ENCODE measurements at places on chromosomes 13 and 19.

DNA sequence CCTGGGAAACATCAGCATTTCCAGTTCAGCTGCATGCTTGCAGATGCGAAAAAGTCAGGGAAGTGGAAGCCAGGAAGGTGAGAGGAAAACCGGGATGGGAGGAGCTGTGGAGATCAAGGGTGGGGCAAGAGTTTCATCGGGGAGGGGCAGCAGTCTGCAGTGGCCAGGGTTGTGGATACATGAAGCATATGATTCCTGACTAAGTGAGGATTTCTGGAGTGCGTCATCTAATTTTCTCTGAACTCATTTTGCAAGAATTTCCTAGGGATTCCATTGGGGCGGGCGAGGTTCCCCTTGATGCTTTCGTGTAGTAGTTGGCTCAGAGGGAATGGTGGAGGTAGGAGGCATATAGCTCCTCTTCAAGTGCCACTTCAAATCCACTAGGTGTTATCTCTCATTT, 344.1 kb upstream of the TMTC4 start:
- DNase-seq: no peak

- DNase-seq: peak; percentile 61
Measured at GRCh38 chr19:32404933-32405430, 588 bp upstream of the DPY19L3 start.

- DNase-seq: peak; percentile 52
Measured at GRCh38 chr13:67087527-67087926, 142.6 kb downstream of the PCDH9 start.

- no peak for DNase-seq
Measured at GRCh38 chr13:111343186-111343805, 22.9 kb downstream of the TEX29 start.

- DNase-seq: peak; percentile 72
Measured at GRCh38 chr19:41175801-41176777, 16.9 kb upstream of the CYP2S1 start.

DNA sequence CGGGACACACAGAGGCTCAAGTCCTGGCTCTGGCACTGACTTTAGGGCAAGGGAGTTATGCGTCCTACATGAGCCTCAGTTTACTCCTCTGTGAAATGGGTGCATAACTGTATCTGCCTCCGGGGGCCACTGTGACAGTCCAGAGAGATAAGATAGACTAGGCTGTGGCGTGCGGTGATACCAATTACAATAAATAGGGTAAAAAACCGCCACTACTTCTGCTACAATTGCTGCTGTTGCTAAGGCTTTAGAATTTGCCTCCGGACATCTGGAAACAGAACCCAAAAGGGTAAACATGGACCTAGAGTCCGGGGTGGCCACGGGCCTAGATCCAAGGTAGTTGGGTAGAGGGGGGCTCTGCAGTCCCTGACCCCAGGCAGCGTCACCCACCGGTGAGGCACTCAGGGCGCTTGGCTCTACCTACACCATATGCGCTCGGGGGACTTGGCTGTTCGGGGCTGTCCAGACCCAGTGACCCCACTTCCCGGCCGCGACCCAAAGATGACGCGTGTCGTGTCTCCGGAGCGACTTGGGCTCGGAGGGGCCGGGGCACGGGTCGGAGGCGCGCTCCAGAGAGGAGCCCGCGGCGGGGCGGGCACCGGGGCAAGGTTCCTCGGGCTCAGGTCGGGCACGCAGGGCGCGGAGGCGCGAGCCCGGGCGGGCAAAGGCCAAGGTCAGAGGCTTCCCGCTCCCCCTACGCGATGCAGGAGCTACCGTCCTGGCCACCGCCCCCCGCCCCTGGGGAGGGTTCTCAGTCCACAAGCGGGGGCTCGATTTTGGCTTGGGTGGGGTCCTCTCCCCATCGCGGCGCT, 1.1 kb downstream of the INSR start:
- DNase-seq: peak; percentile 8

DNA sequence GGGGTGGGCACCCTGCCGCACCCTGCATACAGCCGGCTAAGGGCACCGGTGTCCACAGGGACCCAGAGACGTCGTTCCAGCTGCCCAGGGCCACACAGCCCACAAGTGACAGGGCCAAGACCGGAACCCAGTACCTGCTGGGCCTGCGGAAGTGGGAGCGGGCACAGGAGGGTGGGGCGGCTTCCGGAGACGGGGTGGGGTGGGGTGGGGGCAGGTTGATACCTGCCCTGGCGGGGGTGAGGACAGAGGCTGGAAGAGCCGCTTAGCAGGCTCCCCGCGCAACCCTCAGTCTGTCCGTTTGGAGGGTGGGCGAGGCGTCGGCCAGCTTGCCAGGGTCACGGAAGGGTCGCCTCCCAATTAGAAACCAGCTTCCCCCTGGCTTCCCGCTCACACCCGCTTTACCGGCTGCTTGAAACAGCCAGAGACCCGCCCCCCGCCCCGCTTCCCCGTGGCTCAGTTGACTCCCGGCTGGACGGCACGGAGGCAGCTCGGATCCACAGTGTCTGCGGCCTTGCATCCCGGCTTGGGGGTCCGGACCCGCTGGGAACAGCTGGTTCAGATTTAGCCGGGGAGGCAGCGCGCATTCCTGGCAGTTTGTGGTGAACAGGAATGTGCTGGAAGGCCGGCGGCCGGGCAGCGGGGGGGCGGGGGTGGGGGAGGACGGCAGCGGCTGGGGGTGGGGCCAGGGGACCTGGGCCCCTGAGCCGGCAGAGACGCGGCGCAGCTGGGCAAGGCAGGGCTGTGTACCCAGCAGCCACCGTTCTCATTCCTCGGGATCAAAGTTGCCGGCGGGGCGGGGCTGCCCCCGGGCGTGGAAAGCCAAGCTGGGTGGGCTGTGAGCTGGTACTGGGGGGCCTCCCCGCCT, 1.9 kb downstream of the CNN2 start:
- no peak for DNase-seq

DNA sequence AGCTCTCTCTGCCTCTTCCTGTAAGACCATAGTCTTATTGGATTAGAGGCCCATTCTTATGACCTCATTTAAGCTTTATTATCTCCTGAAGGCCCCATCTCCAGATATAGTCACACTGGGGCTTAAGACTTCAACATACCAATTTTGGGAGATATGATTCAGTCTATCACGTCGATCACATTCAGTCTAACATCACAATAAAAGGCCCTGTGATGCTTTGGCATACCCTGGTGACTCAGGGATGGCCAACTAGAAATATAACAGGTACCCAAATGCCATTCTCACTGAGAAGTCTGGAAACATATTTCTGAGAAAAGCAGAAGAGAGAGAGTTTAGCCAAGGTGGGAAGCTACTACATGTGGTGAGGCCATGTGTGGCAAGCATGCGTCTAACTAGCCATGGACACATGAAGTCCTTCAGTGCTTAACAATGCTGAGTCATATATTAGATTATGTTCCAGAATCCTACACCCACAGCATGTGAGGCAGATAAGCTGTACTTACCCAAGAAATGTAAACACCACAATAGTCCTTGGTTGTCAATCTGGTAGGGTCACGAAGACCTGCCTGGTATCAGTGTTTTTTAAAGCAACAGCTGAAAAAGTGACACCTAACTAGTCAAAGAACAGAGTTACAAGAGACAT, 485.1 kb downstream of the FOXO1 start:
- DNase-seq: no peak

GRCh38 chr13:75173457-75174356, 308.3 kb downstream of the TBC1D4 start:
- DNase-seq: no peak

DNA sequence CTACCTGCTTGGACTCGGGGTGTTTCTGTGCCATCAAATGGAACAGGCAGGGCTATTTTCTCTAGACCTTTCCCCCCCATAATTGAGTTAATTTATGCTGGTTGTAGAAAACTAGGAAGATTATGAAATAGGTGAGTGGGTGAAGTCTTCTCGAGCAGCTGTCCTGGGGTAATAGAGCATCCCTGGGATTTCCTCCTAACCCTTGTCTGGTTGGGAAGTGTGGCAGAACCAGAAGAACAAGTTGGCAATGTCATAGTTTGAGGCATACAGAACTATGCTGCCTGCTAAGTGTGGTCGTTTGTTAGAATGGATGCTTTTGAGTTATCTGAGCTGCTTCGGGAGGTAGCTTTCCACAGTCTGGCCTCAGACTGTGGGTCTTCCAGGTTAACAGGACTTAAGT, 3.7 kb downstream of the GATAD2A start:
- DNase-seq: no peak

DNA sequence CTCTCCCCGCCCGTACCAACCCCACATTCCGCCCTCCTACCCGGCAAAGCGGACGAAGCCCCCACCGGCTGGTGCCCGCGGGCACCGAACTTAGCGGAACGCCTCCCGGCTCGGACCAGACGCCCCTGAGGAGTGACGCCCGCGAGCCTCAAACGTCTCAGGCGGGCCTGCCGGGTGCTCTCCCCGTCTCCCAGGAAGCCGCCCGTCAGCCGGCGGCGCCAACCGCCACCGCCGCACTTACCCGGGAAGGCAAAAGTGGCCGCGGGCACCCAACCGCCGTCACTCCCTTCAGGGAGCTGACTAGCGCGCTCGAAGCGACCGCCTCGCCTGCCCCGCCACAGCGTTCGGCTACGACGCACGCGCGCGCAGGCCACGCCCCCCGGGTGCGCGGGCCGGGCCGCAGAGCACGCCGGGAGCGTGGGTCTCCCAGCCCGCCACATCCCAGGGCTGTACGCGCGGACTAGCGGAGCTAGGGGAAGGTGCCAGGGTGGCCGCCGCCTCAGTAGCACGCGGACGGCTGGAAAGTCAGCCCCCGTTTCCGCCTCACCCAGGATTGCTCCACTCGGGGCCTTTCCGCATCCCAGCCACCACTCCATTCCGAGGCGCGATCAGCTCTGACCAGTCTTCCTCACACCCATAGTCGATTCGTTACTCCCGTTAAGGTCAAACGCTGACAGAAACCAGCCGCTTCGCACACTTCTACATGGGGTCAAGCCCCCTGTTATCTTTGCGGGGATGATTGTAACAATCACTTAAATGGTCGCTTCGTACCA, at the start of gene TEX30:
TEX30 (minus strand) TSS at position 346 of the 773 bp plus-strand sequence. CDS start 3,760 bp downstream, outside the sequence.
- DNase-seq: peak; percentile 86

DNA sequence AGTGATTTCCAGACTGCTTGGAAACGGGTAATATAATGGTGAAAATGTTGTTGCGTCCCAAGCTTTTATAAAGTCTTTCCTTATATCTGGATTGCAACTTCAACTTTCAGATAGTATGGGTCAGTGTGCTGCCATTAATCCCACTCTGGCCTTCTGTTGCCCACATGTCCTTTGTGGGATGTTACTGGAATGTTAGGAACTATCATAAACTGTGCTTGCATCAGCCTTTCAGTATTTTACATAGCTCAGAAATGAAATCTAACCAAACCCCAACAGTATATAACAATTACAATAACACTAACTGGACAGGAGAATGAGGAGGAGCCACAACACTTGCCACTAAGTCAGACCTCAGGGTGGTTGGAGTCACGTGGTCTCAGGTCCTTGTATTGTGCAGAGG, 78.9 kb downstream of the LNX2 start:
- DNase-seq: no peak

GRCh38 chr13:23987331-23987894, 90.1 kb upstream of the C1QTNF9B start:
- no peak for DNase-seq

DNA sequence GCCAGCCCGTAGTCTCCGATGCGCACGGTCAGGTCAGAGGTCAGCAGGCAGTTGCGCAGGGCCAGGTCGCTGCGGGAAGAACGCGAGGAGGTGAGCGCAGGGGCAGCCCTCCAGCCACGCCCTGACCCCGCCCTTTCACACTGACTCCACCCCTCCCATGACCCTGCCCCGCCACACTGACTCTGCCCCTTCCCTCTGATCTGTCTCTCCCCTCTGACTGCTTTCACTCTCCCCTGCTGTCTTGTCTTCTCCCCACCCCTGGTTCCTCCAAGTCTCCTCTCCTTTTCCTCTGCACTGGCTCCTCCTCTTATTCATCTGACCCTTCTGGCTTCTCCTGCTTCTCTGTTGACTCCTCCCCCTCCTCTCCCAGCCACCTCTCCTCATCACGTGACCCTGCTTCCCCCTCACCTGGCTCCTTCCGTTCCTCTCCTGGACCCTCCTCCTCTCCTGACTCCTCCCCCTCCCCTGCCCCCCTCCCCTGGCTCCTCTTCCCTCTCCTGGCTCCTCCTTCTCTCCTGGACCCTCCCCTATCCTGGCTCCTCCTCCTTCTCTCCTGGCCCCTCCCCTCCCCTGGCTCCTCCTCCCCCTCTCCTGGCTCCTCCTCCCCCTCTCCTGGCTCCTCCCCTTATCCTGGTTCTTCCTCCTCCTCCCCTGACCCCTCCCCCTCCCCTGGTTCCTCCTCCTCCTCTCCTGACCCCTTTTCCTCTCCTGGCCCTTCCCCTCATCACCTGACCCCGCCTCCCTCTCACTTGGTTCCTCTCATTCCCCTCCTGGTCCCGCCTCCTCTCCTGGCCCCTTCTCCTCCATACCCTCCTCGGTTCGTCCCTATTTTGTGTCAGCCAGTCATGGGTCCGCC, 9.9 kb downstream of the LMTK3 start:
- peak; percentile 67 for DNase-seq

DNA sequence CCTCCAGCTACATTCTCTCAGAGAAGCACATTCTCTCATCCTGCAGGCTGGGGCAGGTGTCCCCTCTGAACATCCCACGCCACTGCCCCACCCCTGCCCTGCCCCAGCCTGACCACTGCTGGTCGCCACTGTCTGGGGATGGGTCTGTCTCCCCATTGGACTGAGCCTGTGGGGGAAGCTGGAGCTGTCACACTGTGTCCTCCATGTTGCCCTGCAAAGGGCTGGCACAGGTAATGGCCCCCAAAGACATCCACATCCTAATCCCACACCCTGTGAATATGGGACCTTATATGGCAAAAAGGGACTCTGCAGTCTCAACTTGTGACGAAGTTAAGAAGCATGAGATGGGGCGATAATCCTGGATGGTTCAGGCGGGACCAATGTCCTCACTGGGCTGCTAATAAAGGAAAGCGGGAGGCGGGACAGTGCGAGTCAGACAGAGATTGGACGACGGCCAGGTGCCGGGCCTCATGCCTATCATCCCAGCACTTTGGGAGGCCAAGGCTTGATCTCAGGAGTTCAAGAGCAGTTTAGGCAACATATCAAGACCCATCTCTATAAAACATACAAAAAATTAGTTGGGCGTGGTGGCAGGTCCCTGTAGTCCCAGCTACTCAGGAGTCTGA, 9.1 kb downstream of the AP2S1 start:
- no peak for DNase-seq

DNA sequence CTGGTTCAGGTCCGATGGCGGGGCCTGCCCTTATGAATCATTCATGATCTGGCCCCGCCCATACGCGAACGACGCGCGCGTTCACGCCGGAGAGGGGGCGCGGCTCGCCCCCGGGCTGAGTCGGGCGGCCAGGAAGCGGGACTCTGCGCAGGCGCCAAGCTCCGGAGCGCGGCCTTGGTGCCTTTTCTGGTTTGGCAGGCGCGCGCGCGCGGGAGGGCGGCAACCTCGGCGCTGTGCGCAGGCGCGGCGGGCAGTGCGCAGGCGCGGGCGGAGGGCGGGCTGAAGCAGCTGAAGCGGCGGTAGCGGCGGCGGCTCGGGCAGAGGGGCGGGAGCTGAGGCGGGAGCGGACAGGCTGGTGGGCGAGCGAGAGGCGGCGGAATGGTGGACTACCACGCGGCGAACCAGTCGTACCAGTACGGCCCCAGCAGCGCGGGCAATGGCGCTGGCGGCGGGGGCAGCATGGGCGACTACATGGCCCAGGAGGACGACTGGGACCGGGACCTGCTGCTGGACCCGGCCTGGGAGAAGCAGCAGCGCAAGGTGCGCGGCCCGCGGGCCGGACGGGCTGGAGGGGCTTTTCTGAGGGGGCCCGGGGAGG, at the start of gene ACTN4:
ACTN4 (plus strand) TSS at position 282 of the 598 bp plus-strand sequence; CDS start at position 379, 97 bp downstream.
- DNase-seq: peak; percentile 96

Measured in Ammon's horn (tissue), 1 donor.